ENCODE measurements at places on chromosomes 7 and 10.
A peak's percentile ranks its signal among the peaks of the same experiment; 100 is the strongest.

DNA sequence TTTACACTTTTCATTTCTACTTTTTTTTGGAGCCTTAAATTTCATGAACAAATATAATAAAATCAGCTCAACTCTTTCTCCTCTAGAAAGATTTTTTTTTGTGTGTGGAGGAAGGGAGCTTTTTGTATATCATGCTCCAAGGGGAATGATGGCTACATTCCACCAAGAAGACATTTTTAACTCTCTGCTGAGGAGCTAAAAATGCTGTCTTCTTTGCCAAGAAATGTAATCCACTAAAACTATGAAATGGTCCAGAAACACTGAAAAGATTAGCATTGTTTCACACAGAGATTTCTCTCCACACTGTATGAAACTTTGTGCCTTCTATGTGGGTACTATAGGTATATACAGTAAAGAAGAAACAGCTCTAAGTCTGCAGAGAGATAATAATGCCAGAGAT lies 74.1 kb upstream of the ANK3 start:
- H3K4me1 ChIP-seq = peaks cover 4% of the 10 kb centered on the region
- H3K27me3 ChIP-seq = no peaks in the 10 kb centered on the region
- DNase-seq = no peak
- no peak overlapping the region for H3K27ac ChIP-seq

DNA sequence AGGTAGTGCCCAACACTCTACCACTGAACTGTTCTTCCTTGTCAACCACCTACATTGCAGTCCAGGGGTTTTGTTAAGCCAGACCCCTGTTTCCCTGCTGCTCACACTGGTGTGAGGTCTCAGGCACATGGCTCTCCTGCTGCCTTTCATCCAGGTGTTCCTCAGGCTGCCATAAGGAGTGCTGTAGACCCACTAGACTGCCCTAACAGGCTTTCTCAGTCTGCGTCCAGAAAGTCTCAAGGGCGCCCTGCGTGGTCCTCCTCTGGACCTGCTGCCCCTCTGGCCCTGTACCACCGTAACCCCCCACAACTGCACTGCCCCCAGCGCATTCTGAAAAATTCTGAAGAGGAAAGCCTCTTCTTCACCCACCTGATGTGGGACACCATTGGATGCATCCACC lies 225.7 kb upstream of the ANKRD30A start:
- no peaks in the 10 kb centered on the region for H3K27me3 ChIP-seq
- no peak overlapping the region for H3K4me3 ChIP-seq
- no peaks in the 10 kb centered on the region for H3K4me1 ChIP-seq

DNA sequence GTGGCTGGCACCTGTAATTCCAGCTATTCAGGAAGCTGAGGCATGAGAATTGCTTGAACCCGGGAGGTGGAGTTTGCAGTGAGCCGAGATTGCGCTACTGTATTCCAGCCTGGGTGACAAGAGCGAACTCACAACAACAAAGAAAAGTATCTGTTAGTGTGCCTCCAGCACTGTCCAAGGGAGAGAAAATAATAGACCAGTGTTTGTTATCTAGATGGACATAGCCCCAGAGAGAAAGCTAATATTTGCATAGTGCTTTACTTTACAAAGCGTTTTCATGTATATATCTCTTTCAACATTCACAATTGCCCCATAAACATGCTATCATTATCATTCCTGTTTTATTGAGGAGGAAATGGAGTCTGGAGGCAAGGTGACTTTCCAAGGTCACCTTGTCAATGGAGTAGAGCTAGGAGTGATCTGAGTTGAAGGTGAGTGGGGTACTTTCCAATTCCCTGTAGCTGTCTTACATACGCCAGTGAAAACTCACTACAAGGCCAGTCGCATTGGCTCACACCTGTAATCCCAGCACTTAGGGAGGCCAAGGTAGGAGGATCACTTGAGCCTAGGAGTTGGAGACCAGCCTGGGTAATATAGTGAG lies 49.7 kb upstream of the KIF5B start:
- no peaks in the 10 kb centered on the region for H3K27me3 ChIP-seq
- DNase-seq = no peak
- no peak overlapping the region for H3K4me3 ChIP-seq
- H3K4me1 ChIP-seq = peaks cover 5% of the 10 kb centered on the region

- no peak overlapping the region for H3K27ac ChIP-seq
- no peaks in the 10 kb centered on the region for H3K36me3 ChIP-seq
- no peaks in the 10 kb centered on the region for H3K27me3 ChIP-seq
- no peaks in the 10 kb centered on the region for H3K4me1 ChIP-seq
- DNase-seq = no peak
These were observed 59.1 kb downstream of the CNTNAP2 start for GRCh38 chr7:146175716-146176115.

DNA sequence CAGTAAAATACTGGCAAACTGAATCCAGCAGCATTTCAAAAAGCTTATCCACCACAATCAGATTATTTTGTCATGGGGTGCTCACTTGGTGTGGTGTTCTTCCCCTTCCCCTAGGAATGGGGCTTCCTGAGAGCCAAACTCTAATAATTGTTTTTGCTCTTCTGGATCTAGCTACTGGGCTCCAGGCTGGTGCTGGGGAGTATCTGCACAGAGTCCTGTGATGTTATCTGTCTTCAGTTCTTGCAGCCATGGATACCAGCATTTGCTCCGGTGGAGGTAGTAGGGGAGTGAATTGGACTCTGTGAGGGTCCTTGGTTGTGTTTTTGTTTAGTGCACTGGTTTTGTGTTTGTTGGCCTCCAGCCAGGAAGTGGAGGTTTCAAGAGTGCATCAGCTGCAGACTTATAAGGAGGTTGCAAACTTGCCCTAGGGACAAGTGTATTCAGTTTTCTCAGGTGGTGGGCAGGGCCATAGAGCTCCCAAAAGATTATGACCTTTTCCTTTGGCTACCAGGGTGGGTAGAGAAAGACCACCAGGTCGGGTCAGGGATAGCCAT lies 308.5 kb upstream of the MAGI2 start:
- no peak overlapping the region for H3K27ac ChIP-seq
- no peak for DNase-seq
- no peaks in the 10 kb centered on the region for H3K36me3 ChIP-seq
- H3K4me1 ChIP-seq = no peaks in the 10 kb centered on the region
- H3K4me3 ChIP-seq = no peak overlapping the region
- H3K27me3 ChIP-seq = no peaks in the 10 kb centered on the region

DNA sequence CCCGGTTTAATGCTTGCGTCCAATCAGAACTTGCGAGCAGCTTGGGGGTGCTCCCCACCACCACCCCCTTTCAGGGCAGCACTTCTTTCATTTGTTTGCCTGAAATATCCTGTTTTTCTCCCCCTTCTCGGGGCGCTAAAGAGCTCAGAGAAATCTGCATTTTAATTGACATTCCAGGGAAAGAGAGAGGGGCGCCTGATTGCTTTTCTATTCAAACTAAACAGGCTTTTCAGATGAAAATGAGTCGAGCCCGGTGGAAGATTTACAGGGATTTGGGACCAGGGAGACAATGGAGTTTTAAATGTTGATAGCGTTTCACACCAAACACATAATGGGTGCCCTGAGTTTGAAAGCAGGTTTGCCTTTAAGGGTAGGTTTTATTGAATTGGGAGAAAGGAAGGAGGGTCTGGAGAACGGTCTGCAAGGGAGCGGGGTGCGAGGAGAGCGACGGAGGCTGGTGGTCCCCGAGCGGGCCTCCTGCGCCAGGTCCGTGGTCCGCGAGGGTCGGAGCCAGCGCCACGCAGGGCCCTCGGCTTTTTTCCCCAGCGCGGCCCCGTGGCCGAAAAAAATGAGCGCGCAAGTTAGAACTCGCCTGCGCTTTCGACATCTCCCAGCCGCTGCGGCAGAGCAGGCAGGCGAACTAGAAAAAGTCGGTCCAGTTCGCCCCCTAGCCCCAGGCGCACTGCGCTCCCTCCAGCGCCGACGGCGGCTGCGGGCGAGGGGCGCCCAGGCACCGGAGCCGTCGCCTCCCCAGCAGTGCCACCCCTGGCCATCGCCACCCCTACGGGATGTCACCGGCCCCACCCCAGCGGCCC lies 1.3 kb downstream of the FGFR2 start:
- no peaks in the 10 kb centered on the region for H3K36me3 ChIP-seq
- peak; percentile 42 for DNase-seq
- peak overlapping the region; percentile 23 for H3K4me3 ChIP-seq

DNA sequence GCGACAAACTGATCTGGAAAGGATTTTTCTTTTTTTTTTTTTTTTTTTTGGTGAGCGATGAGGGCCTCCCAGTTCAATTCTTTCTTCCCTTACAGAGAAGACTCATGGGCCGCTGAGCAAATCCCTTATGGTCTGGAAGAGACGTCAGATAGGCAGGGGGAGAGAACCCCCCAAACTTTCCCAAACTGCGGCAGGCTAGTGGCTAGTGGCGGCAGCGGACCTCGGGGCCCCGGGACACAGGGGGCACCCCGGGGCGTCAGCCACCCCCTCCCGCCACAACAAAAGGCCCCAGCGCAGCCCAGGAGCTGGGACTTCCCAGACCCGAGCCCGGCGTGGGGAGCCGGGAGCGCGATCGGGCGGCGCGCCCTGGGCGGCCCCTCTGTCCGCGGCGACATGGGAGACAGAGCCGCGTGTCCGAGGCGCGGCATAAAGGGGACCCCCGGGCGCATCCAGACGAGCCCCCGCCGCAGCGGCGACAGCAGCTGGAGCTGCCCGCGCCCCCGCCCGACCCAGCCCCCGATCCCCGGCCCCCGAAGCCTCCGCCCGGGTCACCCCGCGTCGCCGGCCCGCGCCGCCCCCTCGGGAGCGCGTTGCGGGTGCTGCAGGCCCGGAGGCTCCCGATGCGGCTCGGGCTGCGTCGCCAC lies 755 bp downstream of the FAM171A1 start:
- peaks cover 30% of the 10 kb centered on the region for H3K27me3 ChIP-seq
- H3K4me3 ChIP-seq = no peak overlapping the region
- no peak overlapping the region for H3K27ac ChIP-seq
- DNase-seq = peak; percentile 20
- peaks cover 10% of the 10 kb centered on the region for H3K4me1 ChIP-seq
- H3K36me3 ChIP-seq = no peaks in the 10 kb centered on the region

DNA sequence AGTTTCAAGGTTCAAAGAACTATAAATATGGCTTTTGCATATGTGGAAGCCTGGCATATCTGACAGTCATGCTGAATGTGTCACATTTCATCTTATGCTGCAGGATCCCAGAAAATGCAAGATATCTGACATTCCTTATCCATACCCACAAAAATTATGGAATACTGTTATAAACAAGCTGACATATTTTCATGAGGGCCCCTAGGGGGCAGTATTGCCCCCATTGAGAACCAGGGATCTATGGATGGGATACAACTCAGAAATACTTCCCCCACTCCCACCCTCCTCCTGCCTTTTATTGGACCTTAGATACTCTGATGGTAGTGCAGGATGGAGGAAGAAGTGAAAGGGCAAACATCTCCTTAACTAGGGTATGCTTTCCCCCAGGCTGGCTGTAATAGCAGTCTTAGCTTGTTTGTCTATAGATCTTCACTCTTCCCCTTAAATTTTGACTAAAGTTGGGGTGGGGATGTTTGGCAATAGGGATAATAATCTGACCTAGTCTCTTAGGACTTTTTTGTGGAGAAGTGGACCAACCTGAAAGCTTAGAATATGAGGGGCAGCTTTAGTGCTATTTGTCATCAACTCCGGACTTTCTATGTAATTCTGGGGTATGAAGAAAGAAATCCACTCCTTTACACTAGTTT lies 3.5 kb upstream of the GNGT1 start:
- no peaks in the 10 kb centered on the region for H3K4me1 ChIP-seq
- H3K4me3 ChIP-seq = no peak overlapping the region

- no peak overlapping the region for H3K4me3 ChIP-seq
- no peaks in the 10 kb centered on the region for H3K36me3 ChIP-seq
- H3K4me1 ChIP-seq = no peaks in the 10 kb centered on the region
- no peaks in the 10 kb centered on the region for H3K27me3 ChIP-seq
These were observed 612.2 kb upstream of the POM121L12 start for GRCh38 chr7:52423251-52423650.

DNA sequence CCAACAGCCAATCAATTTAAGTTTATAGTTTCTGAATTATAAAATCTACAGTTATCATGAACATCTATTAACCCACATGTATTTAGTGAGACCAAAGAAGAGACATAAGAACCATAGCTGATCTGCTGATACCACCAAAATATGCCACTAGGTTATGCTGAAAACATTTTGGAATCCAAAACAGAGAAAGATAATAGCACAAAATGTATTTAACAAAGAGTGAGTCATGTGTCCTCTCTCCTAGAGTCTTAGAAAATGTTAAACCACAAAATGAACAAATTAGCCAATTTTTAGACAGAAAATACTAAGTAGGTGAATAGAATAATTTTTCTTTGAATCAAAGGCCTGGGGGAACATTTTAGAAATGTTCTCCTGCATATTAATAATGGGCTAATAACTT lies 527.5 kb downstream of the GPAM start:
- no peak overlapping the region for H3K4me3 ChIP-seq
- no peaks in the 10 kb centered on the region for H3K4me1 ChIP-seq
- no peaks in the 10 kb centered on the region for H3K36me3 ChIP-seq
- DNase-seq = no peak
- H3K27ac ChIP-seq = no peak overlapping the region

DNA sequence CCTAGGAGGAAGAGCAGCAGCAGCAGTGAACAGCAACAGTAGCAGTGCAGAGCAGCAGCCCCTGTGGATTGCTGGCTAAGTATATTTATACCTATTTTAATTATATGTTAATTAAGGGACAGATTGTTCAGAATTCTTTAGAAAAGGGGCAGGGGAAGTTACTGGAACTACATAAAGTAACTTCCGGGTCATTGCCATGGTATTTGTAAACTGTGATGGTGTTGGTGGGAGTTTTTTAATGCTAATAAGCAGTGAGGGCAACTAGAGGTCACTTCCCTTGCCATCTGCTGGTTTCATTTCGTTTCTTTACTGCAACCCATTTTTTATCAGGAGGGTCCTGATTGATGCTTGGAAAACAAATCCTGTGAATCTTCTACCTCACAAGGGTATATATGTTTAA lies 229.8 kb upstream of the PODXL start:
- H3K4me1 ChIP-seq = no peaks in the 10 kb centered on the region
- DNase-seq = no peak
- no peaks in the 10 kb centered on the region for H3K27me3 ChIP-seq
- no peak overlapping the region for H3K4me3 ChIP-seq
- H3K36me3 ChIP-seq = no peaks in the 10 kb centered on the region

- no peaks in the 10 kb centered on the region for H3K4me1 ChIP-seq
- no peak for DNase-seq
- no peaks in the 10 kb centered on the region for H3K27me3 ChIP-seq
- no peak overlapping the region for H3K27ac ChIP-seq
- no peak overlapping the region for H3K4me3 ChIP-seq
These were observed 151.4 kb downstream of the CDH23 start for GRCh38 chr10:71547876-71548846.

Measured in common myeloid progenitor, CD34-positive (primary cell).